ENCODE measurements at places on chromosomes 5 and 9. TPM values are rescaled to one million over a fixed set of nuclear protein-coding genes. Genes with fewer than 3 reads are reported as not detected.

Gene ANKRD34B
- not detected for total RNA-seq

- peak; percentile 65 for DNase-seq
These were observed 467 bp downstream of the C9orf78 start for GRCh38 chr9:129834489-129835127.

Gene SYNPO
- total RNA-seq: 0.09 TPM

Gene GABRA6
- total RNA-seq: not detected

- no peak for DNase-seq
These were observed 375.6 kb downstream of the ICE1 start for GRCh38 chr5:5798041-5798440.

DNA sequence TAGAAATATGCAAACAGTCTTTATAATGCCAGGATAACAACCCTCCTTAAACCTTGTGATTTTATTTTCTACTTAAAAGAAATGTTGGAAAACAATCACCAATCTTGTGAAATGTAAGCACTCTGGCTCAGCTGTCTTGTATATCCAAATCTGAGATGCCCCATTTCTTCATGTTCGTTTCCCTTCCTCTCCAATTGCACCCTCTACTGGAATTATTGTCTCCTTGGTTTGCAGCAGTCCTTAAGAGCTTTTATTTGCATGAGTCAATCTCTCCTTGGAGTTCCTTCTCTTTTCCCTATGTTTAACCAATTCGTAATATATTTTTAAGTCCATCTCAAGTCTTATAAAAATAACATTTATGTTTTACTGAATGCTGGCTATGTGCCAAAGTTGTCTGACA lies 362.0 kb upstream of the CDH10 start:
- DNase-seq: no peak

DNA sequence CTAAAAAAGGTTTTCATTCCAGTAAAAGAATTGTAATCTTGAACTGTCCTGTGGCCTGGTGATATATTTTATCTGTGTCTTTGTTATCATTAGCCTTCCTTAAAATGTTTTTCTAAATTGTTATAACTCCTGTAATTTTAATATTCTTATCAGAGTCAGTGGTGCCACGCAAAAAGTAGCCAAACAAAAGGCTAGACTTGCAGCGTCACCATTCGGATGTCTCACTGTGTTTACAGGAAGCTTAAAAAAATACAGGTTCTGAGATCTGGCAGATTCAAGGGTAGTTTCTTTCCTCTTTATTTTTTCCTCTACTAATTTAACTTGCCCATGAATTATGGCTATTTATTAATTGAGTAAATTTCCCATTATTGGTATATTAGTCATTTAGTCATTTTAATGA lies 362.3 kb downstream of the MAT2B start:
- DNase-seq: no peak

Gene TGFBI
- 0.42 TPM for total RNA-seq

Gene LMX1B
- not detected for total RNA-seq

DNA sequence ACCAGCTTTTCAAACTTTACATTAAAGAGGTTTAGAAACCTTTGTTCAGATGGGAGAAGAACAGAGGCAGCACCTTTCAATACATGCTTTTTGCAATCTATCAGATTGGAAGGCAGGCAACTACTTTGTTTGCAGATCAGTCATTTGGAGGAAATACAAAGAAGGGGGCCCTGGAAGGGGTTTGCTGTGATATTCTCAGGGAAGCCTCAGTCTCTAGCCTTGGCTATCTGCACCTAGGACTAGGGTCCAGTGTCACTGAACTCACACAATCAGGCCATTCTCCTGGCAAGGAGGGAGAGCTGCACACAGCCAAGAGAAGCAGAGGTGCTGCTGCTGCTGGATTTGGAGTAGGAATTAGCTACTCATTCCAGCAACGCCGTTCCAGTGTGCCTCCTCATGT lies 79.5 kb downstream of the CRB2 start:
- no peak for DNase-seq

GRCh38 chr5:39566891-39567290 lies 142.1 kb upstream of the DAB2 start:
- DNase-seq: no peak

GRCh38 chr9:113631137-113631765 lies 167.7 kb downstream of the RGS3 start:
- no peak for DNase-seq

DNA sequence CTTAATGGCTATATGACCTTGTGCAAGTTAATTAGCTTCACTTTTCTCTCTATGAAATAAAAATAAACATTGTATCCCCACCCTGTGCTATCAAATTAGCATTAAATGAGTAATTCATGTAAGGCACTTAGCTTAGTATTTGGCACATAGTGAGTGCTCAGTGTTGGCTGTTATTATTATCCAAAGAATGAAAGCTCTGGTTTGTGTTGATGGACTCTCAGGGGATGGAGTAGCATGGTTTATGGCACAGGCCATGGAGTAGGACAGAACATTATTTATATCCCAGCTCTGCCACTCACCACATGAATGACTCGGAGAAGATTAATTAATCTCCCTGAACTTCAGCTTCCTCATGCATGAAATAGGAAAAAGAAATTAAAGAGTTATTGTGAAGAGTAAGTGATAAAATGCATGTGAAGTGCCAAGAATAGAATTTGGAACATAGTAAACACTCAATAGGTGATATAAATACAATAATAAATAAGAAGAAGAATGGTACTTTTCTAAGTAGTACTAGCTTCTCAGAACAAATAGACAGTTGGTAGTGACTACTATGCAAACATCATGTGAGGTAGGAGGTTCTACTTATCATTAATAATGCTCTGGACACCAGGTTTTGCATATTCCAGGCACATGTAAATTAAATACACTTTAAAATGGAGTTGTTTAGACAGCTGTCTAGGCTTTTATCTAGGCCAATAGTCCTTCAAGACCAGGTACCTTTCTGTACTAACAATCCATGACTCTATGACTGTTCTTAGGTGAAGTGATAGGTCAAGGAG lies 146.4 kb downstream of the GRIA1 start:
- DNase-seq: no peak

DNA sequence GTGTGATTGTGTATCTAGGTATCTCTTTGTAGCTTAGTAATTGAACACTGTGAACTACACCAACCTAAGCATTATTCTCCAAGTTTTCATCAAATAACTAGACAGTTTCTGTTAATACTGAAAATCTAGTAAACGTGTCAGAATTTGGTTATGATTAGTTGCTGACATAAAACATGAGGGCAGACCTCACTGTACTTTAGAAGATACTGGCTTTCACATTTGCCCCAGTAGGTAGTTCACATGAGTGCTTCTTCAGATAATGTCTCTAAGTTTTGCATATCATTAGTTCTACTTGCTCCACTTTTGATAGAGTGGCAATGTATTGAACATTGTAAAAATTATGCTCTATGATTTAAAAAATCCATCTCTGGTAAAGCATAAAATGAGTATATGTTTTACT lies 7.1 kb downstream of the CDKN2B start:
- DNase-seq: no peak

GRCh38 chr9:134852906-134853654 lies 27.5 kb upstream of the FCN2 start:
- no peak for DNase-seq

DNA sequence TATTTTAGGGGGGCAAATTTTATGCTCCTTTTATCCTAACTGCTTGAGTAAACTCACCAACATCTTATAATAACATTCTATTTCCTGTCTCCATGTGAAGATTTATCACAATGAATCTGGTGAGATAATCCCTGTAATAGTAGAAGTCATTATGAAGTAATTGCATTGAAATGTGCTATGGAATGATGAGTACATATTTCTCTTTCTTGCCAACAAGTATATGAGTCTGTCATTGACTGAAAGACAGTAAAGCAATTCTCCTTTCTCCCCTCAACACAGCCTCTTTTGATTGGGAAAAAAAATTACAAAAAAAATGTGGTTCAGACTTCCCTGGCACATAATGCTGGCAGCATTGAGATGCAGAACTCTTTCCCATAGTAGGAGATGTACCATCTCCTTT lies 459.2 kb upstream of the RGMB start:
- DNase-seq: no peak

Gene MEIKIN
- total RNA-seq: not detected

Gene IFNB1
- total RNA-seq: 1.1 TPM

Gene ZNG1A
- total RNA-seq: 40.0 TPM

- DNase-seq: no peak
These were observed 14.9 kb downstream of the MYO10 start for GRCh38 chr5:16921211-16921610.

Gene CEP120
- total RNA-seq: 32.1 TPM

Gene CTXN3
- total RNA-seq: not detected

DNA sequence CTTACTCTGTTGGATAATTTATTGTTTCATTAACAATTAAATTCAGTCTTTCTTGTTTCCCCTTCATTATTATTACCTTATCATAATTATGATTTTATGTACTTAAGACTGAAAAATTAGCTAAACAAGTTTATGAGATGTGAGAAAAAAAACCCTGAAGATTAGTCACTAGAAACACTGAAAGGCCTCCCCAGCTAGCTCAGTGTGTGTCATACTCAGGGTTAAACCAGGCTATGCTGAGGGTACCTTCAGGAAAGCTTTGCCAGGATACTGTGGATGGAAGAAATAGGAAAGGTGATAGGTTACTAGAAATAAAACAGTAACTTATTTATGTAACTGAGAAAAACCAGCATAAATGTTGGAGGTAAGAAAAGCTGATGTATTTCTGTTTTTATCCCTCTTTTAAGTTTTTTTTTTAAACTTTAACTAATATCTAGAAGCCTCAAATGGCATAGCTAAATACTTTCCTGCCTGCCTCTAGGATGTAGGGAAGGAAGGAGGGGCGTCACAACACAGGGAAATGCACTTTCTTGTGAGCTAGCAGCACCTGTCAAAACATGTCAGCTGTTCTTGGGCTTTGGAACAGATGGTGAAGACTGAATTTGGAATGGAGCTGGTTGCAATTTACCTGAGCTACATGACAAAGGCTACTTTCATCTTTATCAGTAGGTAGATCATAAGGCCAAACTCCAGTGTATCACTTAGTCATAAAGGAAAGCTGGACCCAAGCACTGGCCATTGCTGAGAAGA lies 24.2 kb downstream of the NMRK1 start:
- DNase-seq: no peak

- peak; percentile 85 for DNase-seq
These were observed 832 bp downstream of the LMBRD2 start for GRCh38 chr5:36150676-36151433.

- DNase-seq: no peak
These were observed 48.1 kb downstream of the PRELID2 start for GRCh38 chr5:145787001-145787400.

DNA sequence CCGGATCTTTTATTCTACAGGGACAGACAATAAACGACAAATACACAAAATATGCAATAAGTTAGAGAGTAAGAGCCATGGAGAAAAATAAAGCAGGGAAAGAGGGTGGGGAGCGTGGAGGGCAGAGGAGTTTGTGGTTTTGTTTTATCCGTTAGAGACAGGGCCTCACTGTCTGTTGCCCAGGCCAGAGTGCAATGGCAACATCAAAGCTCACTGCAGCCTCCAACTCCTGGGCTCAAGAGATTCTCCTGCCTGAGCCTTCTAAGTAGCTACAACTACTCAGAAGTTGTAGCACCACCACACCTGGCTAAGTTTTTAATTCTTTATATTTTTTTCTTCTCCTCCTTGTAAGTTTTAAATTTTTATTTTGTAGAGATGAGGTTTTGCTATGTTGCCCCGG lies 54.5 kb upstream of the CTNNA1 start:
- DNase-seq: no peak

Gene SPINK4
- total RNA-seq: not detected

Gene CDX1
- total RNA-seq: not detected

DNA sequence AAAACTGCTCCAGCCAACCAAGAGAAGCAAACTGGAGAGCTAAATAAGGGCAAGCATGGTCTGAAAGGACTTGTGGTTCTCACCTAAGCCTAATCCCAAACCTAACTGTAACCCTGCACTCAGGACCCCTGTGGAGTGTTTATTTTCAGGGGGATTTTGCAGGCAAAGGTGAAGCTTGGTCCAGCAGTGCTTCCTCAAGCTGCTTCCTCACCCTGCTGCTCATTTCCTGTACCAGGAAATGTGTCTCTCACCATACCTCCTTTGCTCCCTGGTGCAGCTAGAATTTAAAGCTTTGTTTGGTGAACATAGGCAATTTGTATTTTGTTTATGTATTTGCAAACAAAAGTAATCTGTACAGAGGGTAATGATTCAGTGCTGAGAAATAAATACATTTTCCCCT lies 50.2 kb downstream of the CARTPT start:
- no peak for DNase-seq

- DNase-seq: peak; percentile 43
These were observed 128.9 kb downstream of the BARX1 start for GRCh38 chr9:93826209-93826608.

Gene TRIM36
- total RNA-seq: not detected

Gene RAD23B
- 109 TPM for total RNA-seq

- no peak for DNase-seq
These were observed 42.6 kb upstream of the OSMR start for GRCh38 chr5:38803246-38803645.

Gene RLN2
- total RNA-seq: 2.1 TPM

DNA sequence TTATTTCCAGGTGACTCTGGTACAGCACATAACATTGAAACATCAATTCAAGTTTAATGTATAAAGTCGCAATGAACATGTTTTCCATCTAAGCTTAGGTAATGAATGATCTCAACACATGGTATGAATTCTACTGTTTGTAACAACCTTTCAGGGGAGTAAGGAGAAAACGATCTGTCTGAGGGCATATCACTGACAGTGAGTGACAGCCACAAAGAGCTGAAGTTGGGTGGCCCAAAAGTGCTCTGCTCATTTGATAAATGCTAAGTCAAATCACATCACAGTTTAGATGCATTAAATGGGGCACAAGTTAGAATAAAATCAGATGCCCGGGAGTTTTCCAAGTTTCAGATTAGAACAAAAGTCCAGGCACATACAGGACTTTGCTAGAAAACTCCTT lies 1.2 kb downstream of the FANCC start:
- DNase-seq: no peak

DNA sequence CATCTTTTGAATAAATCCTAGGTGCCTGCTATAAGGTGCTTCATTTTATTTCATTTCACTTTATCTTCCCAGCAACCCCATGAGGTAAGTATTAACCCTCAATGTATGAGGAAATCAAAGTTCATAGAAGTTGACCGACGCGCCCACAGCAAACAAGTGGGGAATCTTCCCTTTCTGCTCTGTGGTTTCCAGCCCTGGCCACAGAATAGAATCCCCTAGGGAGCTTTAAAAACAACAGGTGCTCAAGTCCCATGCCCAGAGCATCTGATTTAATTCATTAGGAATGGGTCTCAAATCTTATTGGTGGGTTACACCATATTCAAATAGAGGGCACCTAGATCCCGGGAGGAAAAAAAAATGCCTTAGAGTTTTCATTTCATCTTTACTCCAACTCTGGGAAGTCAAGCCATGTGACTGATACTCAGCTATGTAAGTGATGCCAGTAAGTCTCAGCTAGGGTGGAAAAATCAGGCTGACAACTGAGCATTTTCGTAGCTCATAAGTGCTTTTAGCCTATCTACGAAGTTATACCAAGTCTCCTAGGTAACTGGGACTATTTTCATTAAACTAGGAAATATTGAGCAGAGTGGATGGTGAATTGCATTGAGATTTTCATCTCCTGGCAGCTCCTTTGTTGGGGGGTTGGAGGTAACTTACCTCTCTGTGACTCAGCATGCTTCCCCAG lies 353.4 kb upstream of the SLC30A5 start:
- no peak for DNase-seq
